ENCODE measurements at places on chromosomes 11 and 22. TPM values are rescaled to one million over a fixed set of nuclear protein-coding genes. Genes with fewer than 3 reads are reported as not detected.

DNA sequence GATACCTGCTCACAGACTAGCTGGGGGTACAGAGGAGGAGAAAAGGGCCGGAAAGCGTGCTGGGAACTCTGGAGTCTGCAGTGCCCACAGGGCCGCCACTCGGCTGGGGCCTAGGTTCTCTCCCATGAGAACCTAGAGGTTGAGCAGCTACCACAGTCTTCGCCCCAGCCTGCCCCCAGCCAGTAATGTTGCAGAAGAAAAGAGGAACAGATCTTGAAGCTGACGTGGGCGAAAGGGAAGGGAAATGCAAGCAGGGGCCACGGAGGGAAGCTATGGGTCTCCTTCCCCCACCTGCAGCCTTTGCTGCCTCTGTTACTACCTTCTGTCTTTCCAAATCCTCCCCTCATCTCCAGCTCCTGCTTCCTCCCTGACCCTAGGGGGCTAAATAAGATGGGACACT, 28.8 kb upstream of the P2RY2 start:
- DNase-seq = no peak

KDM4E gene
- total RNA-seq = not detected

ANGPTL5 gene
- not detected for total RNA-seq

DNA sequence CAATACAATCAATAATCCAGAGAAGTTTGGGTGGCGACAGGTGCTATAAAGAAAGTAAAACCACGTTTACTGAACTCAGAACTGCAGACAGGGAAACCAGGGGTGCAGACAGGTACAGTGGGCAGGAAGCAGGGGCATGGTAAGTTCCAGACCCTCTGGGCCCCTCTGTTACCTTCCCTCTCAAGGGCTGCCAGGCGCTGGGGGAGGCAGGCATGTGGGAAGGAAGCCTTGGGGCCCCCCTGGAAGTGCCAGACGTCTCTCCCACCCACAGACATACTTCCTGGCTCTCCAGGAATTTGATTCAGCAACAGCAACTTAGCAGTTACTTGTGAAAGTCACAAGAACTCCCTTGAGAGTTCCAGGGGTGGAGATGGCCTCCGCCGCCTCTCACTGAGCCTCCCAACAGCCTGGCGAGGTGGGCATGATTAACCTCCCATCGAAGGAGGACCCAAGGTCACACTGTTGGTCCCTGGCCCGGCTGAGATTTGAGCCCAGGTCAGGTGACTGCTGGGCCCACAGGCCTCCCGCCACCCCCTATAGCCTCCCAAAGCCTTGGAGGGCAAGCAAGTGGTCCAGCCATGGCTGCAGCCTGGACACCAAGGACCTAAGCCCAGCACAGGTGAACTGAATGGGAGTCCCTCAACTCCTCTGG, 14.1 kb upstream of the TSKU start:
- peak; percentile 61 for DNase-seq

CSNK2A3 gene
- total RNA-seq = 3.9 TPM

GRCh38 chr11:72224564-72225410, at the start of gene INPPL1:
Gene INPPL1 (plus strand): TSS chr11:72224767. CDS start chr11:72224985, 218 bp downstream.
- no peak for DNase-seq

DNA sequence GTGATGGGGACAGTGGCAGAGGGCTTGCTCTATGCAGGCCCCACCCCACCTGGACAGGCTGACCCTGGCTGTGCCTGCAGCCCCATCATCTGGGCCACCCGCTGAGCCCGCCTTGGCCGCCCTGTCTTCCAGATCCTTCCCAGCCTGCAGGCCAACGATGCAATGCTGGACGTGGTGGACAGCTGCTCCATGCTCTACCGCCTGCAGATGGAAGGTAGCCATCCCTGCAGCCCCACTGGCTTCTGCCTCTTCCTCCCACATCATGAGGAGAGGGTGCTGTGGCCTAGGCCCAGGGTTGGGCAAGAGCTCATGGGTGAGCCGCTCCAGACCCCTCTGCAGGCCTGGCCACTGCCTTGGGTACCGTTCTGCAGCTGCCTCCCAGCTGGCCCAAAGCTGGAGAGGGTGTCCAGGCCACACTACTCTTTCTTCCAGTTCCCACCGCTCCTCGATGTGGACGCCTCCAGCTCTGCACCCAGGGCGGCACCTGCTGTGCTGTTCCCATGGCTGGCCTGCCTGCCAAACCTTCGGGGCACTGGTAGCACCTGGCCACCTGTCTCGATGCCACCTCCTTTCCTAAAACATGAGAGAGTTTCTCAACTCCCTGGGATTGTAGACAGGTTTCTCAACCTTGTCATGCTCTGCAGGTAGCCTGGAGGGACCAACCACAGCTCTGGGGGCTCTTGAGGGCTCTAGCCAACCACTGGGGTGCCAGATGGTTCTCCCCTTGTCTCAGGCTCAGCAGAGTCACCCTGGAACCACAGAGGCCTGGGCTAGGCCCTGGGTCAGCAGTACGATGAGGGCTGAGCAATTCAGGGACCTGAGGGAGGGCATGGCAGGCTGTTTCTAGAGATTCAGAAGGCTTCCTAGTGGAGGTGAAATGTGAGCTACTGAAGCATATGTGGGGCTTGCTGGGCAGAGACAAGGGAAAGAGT, 9.5 kb upstream of the GTSE1 start:
- no peak for DNase-seq

- peak; percentile 83 for DNase-seq
Observed at GRCh38 chr22:19066531-19067271, 55.5 kb downstream of the DGCR2 start.

- DNase-seq = no peak
Observed at GRCh38 chr22:19499880-19500242, 20.1 kb downstream of the CDC45 start.

GRCh38 chr11:44632466-44633123, 67.1 kb downstream of the CD82 start:
- DNase-seq = no peak

DNA sequence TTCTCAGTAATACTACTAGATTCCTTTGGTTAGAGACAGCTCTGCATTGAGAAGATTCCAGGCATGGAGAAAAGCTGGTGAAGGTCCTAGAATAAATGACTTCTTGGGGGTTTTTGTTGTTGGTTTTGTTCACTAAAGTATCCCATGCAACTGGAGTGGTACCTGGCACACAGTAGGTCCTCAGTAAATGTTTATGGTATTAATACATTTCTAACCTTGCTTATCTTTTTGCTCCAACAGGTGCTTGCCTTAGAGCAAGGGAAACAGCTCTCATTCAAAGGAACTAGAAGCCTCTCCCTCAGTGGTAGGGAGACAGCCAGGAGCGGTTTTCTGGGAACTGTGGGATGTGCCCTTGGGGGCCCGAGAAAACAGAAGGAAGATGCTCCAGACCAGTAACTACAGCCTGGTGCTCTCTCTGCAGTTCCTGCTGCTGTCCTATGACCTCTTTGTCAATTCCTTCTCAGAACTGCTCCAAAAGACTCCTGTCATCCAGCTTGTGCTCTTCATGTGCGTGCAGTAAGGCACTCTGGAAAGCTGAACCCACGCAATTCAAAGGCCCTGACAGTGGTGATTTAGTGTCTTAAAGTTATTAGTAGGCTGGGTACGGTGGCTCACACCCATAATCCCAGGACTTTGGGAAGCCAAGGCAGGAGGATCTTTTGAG, 2.0 kb downstream of the TMEM138 start:
- DNase-seq = no peak

DNA sequence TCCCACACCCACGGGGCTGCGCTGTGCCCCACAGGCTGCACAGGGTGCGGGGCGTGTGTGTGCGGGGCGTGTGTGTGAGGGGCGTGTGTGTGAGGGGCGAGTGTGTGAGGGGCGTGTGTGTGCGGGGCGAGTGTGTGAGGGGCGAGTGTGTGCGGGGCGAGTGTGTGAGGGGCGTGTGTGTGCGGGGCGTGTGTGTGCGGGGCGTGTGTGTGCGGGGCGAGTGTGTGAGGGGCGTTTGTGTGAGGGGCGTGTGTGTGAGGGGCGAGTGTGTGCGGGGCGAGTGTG, 86.7 kb downstream of the WNT7B start:
- DNase-seq = no peak

DNA sequence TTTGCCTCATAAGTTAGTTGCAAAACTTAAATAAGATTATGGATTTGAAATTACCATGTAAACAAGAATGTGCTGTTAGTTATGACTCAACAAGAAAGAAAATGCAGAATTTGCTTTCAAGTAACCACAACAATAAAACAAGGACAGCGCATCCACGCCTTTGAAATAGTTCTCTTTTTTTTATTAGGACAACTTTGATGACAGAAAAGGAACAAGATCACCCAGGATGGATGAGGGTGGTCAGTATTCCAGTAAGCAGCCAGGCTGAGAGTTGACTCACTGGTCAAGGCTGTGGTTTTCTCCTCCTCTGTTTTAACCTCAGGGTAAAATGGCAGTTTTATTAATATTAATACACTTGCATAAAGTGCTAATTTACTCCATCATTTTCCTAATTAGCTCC, 544.4 kb downstream of the OPCML start:
- no peak for DNase-seq

- DNase-seq = no peak
Observed at GRCh38 chr22:28597665-28598064, 82.0 kb downstream of the TTC28 start.

MUC5AC gene
- total RNA-seq = not detected

SYT12 gene
- 0.56 TPM for total RNA-seq

GRCh38 chr11:97772705-97773104, 1248.0 kb upstream of the CNTN5 start:
- DNase-seq = no peak

SYT9 gene
- not detected for total RNA-seq

- no peak for DNase-seq
Observed at GRCh38 chr11:76239483-76240160, 33.3 kb upstream of the WNT11 start.

GRCh38 chr11:130448416-130449309, at the start of gene ADAMTS15:
Gene ADAMTS15 (plus strand): TSS chr11:130448645. CDS start chr11:130448974, 329 bp downstream.
- peak; percentile 84 for DNase-seq

DNA sequence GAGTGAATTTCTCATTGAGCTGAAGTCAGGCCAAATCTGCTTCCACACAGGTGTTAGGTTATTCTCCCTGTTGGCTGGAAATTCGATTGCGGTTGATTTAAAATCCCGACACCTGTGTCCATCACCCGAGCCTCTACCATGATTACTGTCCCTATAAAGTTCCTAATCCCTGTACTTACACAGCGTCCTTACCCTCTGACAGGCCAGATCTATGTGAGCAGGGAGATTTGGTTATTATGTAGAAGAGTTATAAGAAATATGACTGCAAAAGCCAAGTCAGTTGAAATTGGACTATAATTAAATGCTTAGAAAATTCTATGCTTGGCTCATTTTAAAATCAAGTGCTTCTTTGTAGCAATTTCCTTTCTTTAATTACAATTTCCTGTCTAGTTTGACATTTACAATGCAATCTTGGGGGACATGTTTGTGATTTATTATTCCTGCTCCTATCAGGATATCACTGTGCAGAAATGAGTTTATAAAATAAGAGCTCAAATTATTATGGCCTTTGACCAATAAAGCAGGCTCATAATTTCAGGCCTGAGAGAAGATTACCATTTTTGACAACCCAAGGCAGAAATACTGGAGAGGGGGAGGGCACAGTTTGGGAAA, 32.5 kb upstream of the LMO1 start:
- DNase-seq = no peak

GRCh38 chr11:980438-981357, 55.0 kb downstream of the AP2A2 start:
- DNase-seq = no peak

CNTF gene
- total RNA-seq = 3.3 TPM

GRCh38 chr22:45413013-45413367, 409 bp downstream of the SMC1B start:
- DNase-seq = no peak

DNA sequence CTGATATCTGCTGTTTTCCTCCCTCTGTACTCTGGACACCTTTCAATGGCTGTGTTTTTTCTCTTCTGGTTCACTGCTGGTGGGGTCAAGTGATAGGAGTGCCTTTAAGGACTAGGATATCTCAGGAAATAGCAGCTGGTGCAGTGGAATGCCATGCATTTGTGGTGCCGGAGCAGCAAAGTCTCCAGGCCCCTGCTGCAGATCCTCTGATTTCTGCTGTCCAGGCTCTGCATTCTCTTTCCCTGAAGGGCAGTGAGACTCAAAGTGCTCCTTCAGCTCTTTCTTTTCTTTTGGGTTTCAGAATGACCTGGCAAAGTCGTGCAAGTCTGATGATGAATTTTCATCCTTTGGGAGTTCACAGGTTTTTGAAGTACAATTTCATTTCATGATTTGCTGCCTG, 774.3 kb downstream of the FAM181B start:
- no peak for DNase-seq

KCNJ4 gene
- not detected for total RNA-seq

DNA sequence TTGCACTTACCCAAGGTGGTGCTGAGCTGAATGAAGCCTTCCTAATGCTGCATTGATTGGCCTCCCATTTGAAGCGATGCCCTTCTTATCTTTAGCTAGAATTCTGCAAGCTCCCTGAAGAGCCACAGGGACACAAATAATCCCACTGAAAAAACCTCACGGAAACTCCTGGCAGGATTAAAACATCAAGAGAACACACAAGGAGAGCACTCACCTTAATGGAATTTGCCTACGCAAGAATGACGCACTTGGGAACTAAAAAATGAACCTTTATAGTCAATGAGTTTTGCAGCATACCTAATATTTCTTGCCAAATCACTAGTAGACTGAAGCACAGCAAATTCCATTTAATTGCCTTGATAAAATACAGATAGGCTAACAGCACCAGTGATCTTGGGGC, 232.8 kb upstream of the UBASH3B start:
- DNase-seq = peak; percentile 31

DNA sequence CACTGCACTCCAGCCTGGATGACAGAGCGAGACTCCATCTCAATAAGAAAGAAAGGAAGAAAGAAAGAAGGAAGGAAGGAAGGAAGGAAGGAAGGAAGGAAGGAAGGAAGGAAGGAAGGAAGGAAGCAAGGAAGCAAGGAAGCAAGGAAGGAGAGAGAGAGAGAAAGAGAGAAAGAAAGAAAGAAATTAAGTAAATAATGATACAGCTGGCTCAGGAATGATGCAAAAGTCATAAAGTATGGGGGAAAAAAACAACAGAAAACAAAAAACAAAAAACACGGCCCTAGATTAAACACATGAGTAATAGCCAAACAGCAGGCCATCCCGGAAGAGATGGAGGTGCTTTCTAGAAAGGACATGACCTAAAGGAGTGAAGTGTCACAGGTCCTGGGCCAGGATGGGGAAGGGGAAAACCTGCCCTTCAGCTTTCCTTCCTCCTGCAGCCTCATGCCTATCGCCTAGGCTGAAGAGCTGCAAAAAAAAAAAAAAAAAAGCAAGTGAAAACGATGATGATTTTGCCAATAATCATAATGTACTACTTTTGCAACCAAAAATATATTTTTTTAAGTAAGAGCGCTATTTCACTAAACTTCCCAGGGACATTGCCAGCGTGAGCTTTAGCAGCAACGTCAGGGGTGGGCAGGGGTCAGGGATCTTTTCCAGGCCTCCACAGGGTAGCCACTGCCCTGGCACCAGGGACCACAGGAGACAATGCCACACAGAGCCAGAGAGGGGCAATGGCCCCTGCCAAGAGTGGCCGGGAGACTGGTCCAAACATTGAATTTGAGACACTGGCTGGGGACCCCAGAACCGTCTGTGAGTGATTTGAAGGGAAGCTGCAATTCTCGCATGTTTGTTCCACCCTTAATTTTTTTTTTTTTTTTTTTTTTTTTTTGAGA, 28.2 kb upstream of the TMPRSS4 start:
- no peak for DNase-seq

LRRC74B gene
- total RNA-seq = not detected

SLC43A1 gene
- total RNA-seq = 10.0 TPM

CARD10 gene
- 6.1 TPM for total RNA-seq

GRCh38 chr11:95716266-95716665, 73.3 kb downstream of the FAM76B start:
- DNase-seq = no peak

GRCh38 chr22:21702700-21703683, 32.6 kb downstream of the YPEL1 start:
- DNase-seq = no peak

C11orf86 gene
- total RNA-seq = not detected
